ENCODE measurements at places on chromosomes 7 and 10. TPM values are rescaled to one million over a fixed set of nuclear protein-coding genes. Genes with fewer than 3 reads are reported as not detected.

DNA sequence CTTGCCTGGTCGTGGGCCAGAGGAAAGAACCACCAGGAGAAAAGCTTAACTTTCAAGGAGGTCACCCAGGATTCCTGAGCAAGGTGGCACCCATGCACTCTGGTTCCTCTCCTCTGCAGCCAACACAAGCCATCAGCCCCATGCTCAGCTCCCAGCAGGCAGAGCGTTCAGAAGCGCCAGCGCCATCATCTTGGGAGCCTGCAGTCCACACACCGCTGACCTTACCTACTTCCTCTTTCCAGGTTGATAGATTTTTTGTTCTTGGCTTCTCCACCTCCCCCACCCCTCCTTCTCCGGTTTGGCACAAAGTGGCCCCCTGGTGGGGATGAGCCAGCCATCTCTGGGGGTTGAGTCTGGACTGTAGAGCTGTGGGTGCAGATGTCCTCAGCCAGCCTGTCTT is 1.7 kb upstream of the WDR86 start:
- no peaks in the 10 kb centered on the region for H3K4me1 ChIP-seq
- H3K36me3 ChIP-seq: no peaks in the 10 kb centered on the region
- H3K27me3 ChIP-seq: peaks cover 22% of the 10 kb centered on the region
- no peak overlapping the region for H3K4me3 ChIP-seq
- no peak overlapping the region for H3K27ac ChIP-seq

DNA sequence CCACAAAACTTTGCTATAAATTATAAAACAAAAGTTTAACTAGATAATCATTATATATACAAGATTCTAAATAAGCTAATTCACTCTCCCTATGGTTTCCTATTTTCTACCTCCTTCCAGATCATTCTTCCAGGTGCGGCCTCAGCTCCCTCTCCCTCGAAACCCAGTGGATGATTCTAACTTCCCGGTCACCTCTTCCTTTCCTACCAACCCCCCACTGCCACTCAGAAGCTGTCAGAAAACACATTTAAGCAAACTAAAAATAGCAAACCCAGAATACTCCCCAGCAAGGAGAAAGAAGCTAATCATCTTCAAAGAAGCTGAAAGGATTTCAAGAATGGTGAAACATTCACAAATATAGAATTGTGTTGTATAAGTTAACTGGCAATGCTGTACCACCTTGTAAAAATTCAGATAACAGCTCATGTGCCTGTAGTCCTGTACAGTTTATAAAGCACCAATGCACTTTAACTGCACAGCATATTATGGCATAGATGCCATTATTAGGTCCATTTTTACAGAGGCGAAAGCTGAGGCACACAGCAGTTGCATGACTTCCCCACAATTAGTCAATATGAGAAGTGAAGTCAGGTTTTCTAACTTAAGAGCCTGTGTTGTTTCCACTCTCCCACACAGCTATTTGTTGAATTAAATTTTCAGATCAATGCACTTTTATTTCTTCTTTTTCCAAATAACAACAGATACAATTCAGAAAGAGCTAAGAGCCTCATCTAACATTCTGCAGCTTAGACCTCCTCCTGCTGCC is 13.7 kb upstream of the DNTT start:
- no peak for DNase-seq
- no peaks in the 10 kb centered on the region for H3K27me3 ChIP-seq
- H3K4me1 ChIP-seq: peaks cover 11% of the 10 kb centered on the region
- H3K4me3 ChIP-seq: no peak overlapping the region
- no peak overlapping the region for H3K27ac ChIP-seq
- H3K36me3 ChIP-seq: no peaks in the 10 kb centered on the region

- H3K4me1 ChIP-seq: no peaks in the 10 kb centered on the region
- H3K36me3 ChIP-seq: peaks cover 68% of the 10 kb centered on the region
- no peak overlapping the region for H3K27ac ChIP-seq
- H3K4me3 ChIP-seq: no peak overlapping the region
- no peaks in the 10 kb centered on the region for H3K27me3 ChIP-seq
Measured at GRCh38 chr7:92119213-92119759, 15.0 kb downstream of the CYP51A1 start.

GRCh38 chr7:455110-455928 is 64.3 kb downstream of the PDGFA start:
- no peaks in the 10 kb centered on the region for H3K4me1 ChIP-seq
- peaks cover 43% of the 10 kb centered on the region for H3K27me3 ChIP-seq
- DNase-seq: no peak
- H3K27ac ChIP-seq: no peak overlapping the region
- H3K36me3 ChIP-seq: no peaks in the 10 kb centered on the region

- H3K4me1 ChIP-seq: no peaks in the 10 kb centered on the region
- H3K27ac ChIP-seq: peak overlapping the region; percentile 32
- H3K27me3 ChIP-seq: no peaks in the 10 kb centered on the region
- H3K4me3 ChIP-seq: no peak overlapping the region
Measured at GRCh38 chr10:79316671-79317431, 30.4 kb upstream of the PPIF start.

DNA sequence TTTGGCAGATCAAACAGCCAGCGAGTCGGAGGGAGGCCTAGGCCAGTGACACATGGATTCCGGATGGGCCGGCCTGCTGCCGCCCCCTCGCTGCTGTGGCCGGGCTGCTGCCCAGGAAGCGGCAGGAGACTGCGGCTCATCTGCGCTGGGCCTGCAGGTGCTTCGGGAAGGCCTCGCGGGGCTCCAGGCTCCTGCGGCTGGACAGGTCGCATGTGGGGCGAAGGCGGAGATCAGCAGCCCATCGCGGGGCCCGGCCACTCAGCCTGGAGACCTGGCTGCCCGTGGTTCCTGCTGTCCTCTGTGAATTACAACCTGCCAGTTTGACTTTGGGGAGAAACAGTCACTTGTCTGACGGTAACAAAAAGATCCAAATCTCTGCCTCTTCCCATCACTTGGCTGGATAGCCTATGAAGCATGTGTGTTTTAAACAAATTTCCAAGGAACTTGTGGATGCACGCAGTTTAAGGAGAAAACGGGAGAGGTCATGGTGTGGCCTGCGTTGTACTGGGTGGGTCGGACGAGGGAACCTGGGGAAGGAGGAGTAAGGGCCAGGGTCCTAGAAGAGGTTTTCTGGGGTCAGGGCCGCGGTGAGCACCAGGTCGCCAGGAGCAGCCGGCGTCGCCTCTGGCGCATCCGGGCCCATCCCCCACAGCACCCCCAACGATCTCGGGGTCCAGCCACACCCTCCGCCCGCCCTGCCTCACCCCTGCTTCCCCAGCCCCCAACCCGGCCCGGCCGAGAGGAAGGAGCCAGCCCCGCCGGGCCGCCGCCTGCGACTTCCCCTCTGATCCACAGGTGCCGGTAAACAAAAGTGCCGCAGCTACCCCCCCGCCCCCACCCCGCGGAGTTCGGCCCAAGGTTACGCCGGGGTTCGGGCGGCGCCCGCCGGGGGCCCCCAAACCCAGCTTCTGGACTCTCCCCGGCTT is 1.6 kb downstream of the SPOCK2 start:
- no peaks in the 10 kb centered on the region for H3K36me3 ChIP-seq
- peaks cover 20% of the 10 kb centered on the region for H3K27me3 ChIP-seq
- H3K27ac ChIP-seq: no peak overlapping the region
- no peaks in the 10 kb centered on the region for H3K4me1 ChIP-seq

- H3K4me3 ChIP-seq: no peak overlapping the region
- no peaks in the 10 kb centered on the region for H3K36me3 ChIP-seq
- no peaks in the 10 kb centered on the region for H3K4me1 ChIP-seq
Measured at GRCh38 chr7:57384380-57384779, 65.6 kb upstream of the ZNF716 start.

Gene FGF8
- not detected for total RNA-seq

Gene LAMB1
- 198 TPM for total RNA-seq

Measured in sigmoid colon (tissue), 7 donors.